Activated T-cell treated with anti-CD3 and anti-CD28 coated beads, Interleukin-2, amount 50 U/mL, for 48 hours (primary cell): ENCODE measurements at places on chromosomes 3 and 15.

GRCh38 chr15:49290191-49290590 lies 120.1 kb downstream of the GALK2 start:
- no peak for DNase-seq

GRCh38 chr3:121948641-121949040 lies 54.4 kb downstream of the SLC15A2 start:
- no peak for DNase-seq

GRCh38 chr3:138817695-138818094 lies 17.0 kb downstream of the PIK3CB start:
- no peak for DNase-seq

DNA sequence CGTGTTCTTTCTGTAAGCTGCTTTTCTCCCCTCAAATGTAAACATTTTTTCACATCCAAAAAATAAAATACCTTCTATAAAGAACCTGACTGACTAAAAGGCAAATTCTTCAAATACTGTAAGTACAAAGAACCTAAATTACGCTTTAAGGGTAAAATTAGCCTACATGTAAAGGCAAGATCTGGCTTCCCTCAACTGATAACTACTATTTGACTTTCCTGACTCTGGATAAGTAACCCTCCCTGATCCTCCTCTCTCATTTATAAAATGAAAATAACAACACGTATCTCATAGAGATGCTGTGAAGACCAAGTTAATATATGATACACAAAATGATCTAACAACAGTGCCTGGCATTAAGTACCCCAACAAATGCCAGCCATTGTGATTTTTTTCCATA lies 12.2 kb downstream of the ADAM10 start:
- no peak for DNase-seq

GRCh38 chr3:16999161-16999560 lies 114.4 kb downstream of the PLCL2 start:
- no peak for DNase-seq

DNA sequence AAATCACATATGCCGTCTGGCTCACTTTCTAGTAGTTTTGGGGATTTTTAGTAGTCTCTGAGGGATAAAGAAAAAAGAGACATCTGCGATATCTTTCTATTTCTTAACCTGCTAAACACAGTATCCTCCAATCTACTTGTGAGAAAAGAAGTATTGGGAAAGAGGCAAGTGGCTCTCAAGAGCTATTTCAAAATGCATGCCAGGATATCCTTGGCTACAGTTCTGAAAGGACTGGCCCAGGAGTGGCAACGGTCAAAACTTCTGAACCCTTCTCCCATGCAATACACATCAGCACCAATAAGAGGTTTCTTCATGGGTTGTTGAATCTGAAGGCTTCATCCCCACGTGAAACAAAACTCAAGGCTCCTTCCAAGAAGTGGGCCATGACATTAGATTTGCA lies 204.0 kb upstream of the WNT5A start:
- DNase-seq: no peak

- no peak for DNase-seq
Measured at GRCh38 chr3:52093756-52094545, 37.6 kb upstream of the DUSP7 start.

DNA sequence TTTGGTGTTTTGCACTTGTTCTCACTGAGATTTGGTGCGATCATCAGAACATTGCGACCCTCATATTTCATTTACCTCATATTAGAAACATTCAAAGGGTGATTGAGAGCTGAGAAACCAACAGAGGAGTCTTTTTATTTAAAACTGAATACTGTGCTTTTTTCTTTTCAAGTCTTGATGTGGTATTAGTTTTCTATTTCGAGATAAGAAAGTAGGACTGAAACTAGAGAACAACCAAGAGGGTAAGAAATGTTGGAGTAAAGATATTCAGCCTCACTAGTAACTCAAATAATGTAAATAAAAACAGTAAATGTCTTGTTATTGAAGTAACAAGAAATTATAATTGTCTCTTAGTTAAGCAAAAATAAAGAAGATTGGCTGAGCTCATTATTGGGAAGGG lies 26.5 kb downstream of the EFHB start:
- DNase-seq: no peak

DNA sequence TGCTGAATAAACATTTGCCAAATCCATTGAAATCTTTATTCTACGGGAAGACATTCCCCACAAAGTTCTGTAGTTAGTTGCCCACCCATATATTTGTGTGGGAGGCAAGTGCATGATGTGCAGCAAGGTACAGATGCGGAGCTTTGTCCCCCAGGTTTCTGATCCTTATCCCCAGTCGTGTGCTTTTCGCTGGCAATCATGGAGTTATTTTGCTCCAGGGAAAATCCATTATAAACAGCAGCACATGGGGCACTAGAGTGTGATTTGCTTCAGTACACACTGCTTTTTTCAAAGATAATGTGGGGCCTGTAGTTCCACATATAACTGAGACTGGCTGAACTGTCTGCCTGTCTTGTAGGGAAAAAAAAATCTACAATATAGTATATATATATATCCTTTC lies 132.1 kb downstream of the FEZF2 start:
- no peak for DNase-seq
